CD14-positive monocyte (primary cell): ENCODE measurements at places on chromosomes 12 and 14. TPM values are rescaled to one million over a fixed set of nuclear protein-coding genes. Genes with fewer than 3 reads are reported as not detected.

GRCh38 chr14:68824517-68825347 lies 31.9 kb upstream of the ZFP36L1 start:
- no peak overlapping the region for H3K27ac ChIP-seq
- peak; percentile 59 for DNase-seq
- no peaks in the 10 kb centered on the region for H3K36me3 ChIP-seq
- peaks cover 7% of the 10 kb centered on the region for H3K4me1 ChIP-seq
- H3K4me3 ChIP-seq = no peak overlapping the region
- no peaks in the 10 kb centered on the region for H3K27me3 ChIP-seq

- H3K4me3 ChIP-seq = no peak overlapping the region
- H3K36me3 ChIP-seq = no peaks in the 10 kb centered on the region
- no peak overlapping the region for H3K27ac ChIP-seq
- no peaks in the 10 kb centered on the region for H3K27me3 ChIP-seq
- H3K4me1 ChIP-seq = no peaks in the 10 kb centered on the region
These were observed 168.4 kb upstream of the AVPR1A start for GRCh38 chr12:63319386-63319785.

DNA sequence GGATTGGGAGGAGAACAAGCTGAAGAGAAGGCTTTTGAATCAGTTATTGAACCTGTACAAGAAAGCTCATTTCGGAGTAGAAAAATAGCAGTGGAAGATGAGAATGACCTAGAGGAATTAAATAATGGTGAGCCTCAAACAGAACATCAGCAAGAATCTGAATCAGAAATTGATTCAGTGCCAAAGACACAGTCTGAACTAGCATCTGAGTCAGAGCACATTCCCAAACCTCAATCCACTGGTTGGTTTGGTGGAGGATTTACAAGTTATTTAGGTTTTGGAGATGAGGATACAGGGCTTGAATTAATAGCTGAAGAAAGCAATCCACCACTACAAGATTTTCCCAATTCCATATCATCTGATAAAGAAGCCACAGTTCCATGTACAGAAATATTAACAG lies 13.5 kb downstream of the MIA2 start:
- no peak overlapping the region for H3K4me3 ChIP-seq
- no peaks in the 10 kb centered on the region for H3K27me3 ChIP-seq
- no peaks in the 10 kb centered on the region for H3K4me1 ChIP-seq
- no peak for DNase-seq

GRCh38 chr12:50166799-50167048 lies 445 bp downstream of the CERS5 start:
- H3K27me3 ChIP-seq = no peaks in the 10 kb centered on the region
- DNase-seq = peak; percentile 21
- H3K4me3 ChIP-seq = peak overlapping the region; percentile 82
- peaks cover 30% of the 10 kb centered on the region for H3K4me1 ChIP-seq
- no peaks in the 10 kb centered on the region for H3K36me3 ChIP-seq
- H3K27ac ChIP-seq = peak overlapping the region; percentile 72

- no peaks in the 10 kb centered on the region for H3K4me1 ChIP-seq
- DNase-seq = no peak
- no peak overlapping the region for H3K4me3 ChIP-seq
- H3K27me3 ChIP-seq = no peaks in the 10 kb centered on the region
These were observed 123.6 kb downstream of the METTL25 start for GRCh38 chr12:82481954-82482353.

DNA sequence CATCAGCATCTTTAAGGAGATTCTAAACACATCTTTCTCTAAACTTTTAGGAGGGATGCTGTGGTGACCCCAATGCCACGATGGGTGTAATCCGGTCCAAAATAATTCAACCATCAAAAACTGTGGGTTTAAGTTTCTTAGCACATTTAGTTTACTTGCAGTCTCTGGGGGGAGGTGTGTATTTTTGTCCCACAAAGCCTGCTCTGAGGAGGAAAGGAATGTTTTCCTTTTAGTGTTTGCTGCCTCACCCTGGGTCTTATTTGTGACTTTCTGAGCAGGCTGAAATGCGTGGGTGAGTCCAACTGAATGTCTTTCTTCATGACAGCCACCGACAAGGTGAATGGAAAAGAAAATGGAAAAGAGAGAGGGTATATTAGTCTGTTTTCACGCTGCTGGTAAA lies 1324.7 kb downstream of the AACS start:
- no peak overlapping the region for H3K4me3 ChIP-seq
- H3K27ac ChIP-seq = no peak overlapping the region
- no peak for DNase-seq

DLGAP5 gene
- polyA plus RNA-seq = not detected

DNA sequence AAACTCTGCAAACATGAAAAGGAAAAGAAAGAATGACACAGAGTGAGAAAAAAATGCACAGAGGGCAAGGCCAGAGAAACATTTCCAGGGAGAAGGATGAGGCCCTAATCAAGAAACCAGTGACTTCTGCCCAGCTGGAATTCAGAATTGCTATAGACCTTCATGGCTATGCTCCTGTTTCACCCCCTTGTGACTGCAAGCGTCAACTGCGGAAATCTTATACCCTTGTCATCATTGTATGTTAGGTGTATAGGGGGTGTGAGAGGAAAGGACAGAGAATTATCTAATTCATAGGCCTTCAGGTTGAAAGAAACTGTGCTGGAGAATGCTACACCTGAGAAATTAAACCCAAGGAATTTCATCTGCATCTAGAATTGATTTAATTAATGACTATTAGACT lies 117.5 kb downstream of the SLC25A21 start:
- H3K4me1 ChIP-seq = no peaks in the 10 kb centered on the region
- H3K27me3 ChIP-seq = no peaks in the 10 kb centered on the region
- no peak overlapping the region for H3K4me3 ChIP-seq
- no peaks in the 10 kb centered on the region for H3K36me3 ChIP-seq

DNA sequence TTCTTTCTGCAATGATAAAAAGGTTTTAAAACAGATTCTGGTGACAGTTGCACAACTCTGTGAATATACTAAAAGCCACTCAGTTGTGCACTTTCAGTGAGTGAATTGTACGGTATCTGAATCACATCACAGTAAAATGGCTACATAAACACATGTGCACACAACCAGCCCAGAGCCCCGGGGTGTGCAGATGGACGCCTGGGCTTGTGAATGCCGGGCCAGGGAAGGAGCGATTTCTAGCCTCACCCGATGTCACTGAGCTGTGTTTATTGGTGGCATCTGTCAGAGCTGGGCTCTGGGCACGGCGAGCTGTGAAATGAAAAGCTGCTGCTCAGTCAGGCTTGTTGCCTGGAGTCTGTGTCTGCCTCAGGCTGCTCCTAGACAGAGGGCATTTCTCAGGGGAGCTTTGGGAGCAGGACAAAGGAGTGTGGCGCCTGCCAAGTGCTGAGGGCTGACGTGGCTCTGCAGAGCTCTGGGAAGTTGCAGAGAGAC lies 25.9 kb downstream of the RHOF start:
- no peak for DNase-seq
- no peaks in the 10 kb centered on the region for H3K4me1 ChIP-seq
- no peaks in the 10 kb centered on the region for H3K27me3 ChIP-seq
- H3K4me3 ChIP-seq = no peak overlapping the region
- H3K36me3 ChIP-seq = no peaks in the 10 kb centered on the region

DNA sequence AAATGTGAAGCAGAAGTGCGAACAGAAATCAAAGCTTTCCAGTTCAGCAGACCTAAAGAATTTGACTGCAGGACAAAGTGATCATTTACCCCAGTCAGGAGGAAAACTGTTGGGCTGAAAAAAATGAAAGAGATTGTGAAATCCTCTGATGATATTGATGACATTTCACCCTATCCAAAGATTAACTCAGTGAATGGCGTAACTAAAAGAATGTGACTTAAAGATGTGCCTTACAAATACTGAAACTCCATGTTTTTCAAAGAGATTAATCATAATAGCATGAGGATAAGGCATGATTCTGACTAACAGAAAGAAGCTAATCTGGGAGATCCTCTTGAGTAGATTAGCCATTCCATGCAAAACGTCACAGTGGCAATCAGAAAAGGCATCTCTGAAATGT lies 225.6 kb downstream of the DUSP6 start:
- no peaks in the 10 kb centered on the region for H3K4me1 ChIP-seq
- no peaks in the 10 kb centered on the region for H3K36me3 ChIP-seq
- no peak for DNase-seq
- H3K27ac ChIP-seq = no peak overlapping the region
- no peaks in the 10 kb centered on the region for H3K27me3 ChIP-seq

DNA sequence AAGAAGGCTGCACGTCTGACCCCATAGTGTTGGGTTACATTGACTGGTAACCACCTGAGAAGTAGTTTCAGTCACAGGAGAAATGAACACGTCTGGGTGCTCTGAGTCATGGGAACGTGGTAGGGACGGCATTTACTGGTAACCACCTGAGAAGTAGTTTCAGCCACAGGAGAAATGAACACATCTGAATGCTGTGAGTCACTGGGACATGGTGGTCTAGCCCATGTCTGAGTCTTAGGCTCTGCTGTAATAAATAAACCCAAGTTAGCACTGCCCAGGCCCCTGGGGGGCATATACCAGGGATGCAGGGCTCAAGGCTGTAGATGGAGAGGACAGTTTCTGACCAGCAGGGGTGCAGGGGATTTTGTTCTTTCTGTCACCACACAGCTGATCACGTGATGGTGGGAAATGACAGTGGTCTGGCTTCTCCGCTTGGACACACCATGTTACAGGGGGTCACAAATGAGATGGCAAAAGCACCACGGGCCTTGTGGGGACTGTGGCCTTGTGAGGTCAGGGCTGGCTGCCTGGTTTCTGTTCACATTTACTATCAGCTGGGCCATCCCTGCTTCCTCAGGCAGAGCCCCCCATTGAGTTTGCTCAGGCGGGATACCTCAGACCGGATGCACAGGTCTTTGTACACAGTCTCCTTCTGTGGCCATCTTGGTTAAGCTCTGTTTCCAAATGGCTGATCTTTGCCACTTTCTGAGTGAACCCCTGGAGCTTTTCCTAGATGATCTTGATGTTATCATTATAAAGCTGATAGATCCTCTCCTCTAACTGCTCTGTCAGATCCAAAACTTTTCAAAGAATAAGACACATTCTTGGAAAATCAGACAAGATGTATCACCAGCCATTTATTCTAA lies 9.8 kb upstream of the C12orf42 start:
- H3K4me1 ChIP-seq = no peaks in the 10 kb centered on the region
- no peak for DNase-seq
- no peak overlapping the region for H3K4me3 ChIP-seq
- no peaks in the 10 kb centered on the region for H3K36me3 ChIP-seq

GRCh38 chr12:75551477-75551876 lies 40.1 kb upstream of the KRR1 start:
- H3K4me1 ChIP-seq = no peaks in the 10 kb centered on the region
- DNase-seq = no peak
- H3K27ac ChIP-seq = no peak overlapping the region
- no peaks in the 10 kb centered on the region for H3K27me3 ChIP-seq

DNA sequence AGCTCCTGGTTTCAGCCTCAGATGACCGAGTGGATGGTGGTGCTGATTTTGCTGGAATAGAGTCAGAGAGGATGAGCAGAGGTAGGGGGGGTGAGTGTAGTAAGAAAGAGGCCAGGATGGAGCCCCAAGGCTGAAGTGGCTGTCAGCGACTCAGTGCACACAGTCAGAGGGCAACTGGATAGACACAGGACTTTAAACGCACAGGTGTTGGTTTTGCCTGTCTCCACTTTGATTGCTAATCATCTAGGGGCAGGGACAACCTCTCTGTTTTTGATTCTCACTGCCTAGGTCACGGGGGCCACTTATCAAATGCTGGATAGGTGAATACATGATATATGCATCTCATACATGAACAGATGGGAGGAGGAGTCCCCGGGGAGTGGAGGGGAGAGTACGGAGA lies 99.5 kb downstream of the EGLN3 start:
- no peak for DNase-seq
- H3K36me3 ChIP-seq = no peaks in the 10 kb centered on the region
- H3K27ac ChIP-seq = no peak overlapping the region
- no peak overlapping the region for H3K4me3 ChIP-seq
- no peaks in the 10 kb centered on the region for H3K4me1 ChIP-seq

PLBD1 gene
- 876 TPM for polyA plus RNA-seq

GRCh38 chr12:76142305-76142704 lies 57.8 kb upstream of the NAP1L1 start:
- H3K27me3 ChIP-seq = no peaks in the 10 kb centered on the region
- DNase-seq = no peak
- H3K4me3 ChIP-seq = no peak overlapping the region
- peaks cover 5% of the 10 kb centered on the region for H3K4me1 ChIP-seq

ACACB gene
- polyA plus RNA-seq = 3.3 and 5.0 TPM in 2 replicates

DNA sequence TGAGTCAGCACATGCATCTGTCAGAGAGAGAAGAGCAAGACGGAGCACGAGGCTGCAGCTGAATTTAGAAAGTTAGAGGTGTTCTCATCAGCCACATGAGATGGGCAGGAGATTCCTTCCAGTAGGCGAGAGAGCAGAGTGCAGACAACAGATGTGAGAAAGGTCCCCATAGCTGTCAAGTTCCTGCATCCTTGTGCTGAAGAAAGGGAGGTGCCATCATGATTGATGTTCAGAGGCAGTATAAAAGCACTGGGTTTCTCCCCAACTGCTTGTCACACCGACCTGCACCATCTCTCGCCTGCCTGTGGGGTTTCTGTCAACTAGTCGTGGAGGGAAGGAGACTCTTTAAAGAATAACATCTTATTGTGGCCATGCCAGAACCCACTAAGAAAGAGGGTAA lies at the start of gene MYBPC1:
Gene MYBPC1 (plus strand): TSS at position 272 of the 400 bp plus-strand sequence. CDS start 100 bp downstream, at position 372.
- H3K27ac ChIP-seq = no peak within 1 kb of the TSS
- H3K27me3 ChIP-seq = no peaks in the 10 kb centered on the region
- H3K4me3 ChIP-seq = no peak within 1 kb of the TSS
- no peak for DNase-seq

- no peaks in the 10 kb centered on the region for H3K4me1 ChIP-seq
- no peak overlapping the region for H3K27ac ChIP-seq
- no peaks in the 10 kb centered on the region for H3K27me3 ChIP-seq
- DNase-seq = no peak
These were observed 1139.9 kb upstream of the FLRT2 start for GRCh38 chr14:84390010-84390409.

NINJ2 gene
- polyA plus RNA-seq = 32.9 and 42.1 TPM in 2 replicates

FGD4 gene
- polyA plus RNA-seq = 6.0 TPM

DNA sequence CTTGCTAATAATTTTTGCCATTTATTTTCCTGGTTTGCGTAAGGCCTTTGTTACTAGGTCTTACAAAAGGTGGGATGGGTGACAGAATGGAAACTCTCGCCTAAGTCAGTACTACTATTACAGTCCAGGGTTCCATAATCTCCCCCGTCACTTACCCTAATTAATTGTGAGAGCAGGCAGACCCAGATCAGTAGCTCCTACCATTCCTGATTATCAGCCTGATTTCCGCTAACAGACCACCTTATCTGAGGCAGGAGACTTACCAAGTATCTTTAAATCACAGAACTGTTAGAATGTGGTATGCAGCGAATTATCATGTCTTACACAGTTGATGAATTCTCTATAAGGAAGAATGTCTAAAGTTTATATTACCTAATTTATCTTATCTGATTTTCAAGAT lies 234.7 kb downstream of the FOXN3 start:
- H3K4me3 ChIP-seq = no peak overlapping the region
- H3K4me1 ChIP-seq = no peaks in the 10 kb centered on the region
